AG10803 (cell line): ENCODE measurements at places on chromosomes 1 and 21.

- peak; percentile 51 for DNase-seq
These were observed 4.6 kb downstream of the RCC1 start for GRCh38 chr1:28510273-28510969.

- no peak for DNase-seq
These were observed 2.8 kb upstream of the WASF2 start for GRCh38 chr1:27492796-27493195.

DNA sequence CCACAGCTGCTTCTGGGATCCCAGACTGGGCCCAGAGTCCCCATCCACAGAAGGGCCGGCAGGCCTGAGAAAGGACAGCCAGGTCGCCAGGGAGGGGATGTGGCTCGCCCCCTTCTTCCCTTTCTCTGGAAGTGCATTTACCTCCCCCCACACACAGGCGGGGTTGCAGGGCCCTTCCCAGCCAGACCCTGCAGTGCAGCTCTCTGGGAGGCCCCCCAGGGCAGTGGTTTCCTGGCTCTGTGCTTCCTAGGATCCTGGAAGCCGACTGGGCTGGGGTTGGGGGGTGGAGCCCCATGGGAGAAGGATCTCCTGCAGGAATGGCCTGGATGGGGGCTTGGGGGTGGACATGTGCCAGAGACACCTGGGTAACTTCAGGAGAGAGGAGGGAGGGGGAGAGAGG lies 4.2 kb upstream of the COL6A1 start:
- DNase-seq: no peak

DNA sequence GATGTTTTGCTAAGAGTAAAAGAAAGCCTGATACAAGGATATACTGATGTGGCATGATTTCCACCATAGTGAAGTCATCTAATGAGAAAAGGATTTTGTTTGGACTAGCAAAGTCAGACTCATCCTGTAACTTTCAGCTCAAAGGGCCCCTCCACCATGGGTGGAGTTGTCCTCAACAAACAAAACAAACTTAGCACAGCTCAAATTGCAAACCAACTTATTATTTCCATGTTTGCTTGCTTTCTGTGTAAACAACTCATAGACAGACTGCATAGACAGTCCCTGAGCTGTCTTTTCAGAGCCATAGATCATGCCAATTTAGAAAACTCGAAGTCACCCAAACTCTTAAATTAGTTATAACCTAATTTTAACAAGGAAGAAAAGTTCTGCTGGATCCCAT lies 69.4 kb upstream of the VAV3 start:
- DNase-seq: peak; percentile 10

DNA sequence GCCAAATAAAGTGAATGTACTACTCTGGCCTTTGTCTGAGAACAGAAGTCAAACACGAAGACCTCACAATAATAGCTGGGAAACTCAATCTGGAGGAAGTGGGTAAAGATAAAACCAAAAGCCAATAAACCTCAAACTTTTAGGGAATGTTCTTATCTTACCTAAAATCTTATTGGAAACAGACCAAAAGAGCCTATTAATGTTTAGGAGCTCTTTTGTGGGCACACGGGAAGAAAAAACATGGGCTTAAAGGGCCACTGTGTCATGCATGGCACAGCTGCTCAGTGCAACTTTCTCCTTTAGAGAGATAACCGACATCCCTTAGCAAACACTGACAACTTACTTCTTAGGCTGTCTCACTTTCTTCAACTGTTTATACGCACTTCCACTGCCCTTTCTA lies 16.1 kb downstream of the EIF2B3 start:
- peak; percentile 46 for DNase-seq

- DNase-seq: no peak
These were observed 133.6 kb upstream of the ATP1B1 start for GRCh38 chr1:168972887-168973286.

- DNase-seq: peak; percentile 57
These were observed 168.2 kb downstream of the RASAL2 start for GRCh38 chr1:178262120-178262500.

DNA sequence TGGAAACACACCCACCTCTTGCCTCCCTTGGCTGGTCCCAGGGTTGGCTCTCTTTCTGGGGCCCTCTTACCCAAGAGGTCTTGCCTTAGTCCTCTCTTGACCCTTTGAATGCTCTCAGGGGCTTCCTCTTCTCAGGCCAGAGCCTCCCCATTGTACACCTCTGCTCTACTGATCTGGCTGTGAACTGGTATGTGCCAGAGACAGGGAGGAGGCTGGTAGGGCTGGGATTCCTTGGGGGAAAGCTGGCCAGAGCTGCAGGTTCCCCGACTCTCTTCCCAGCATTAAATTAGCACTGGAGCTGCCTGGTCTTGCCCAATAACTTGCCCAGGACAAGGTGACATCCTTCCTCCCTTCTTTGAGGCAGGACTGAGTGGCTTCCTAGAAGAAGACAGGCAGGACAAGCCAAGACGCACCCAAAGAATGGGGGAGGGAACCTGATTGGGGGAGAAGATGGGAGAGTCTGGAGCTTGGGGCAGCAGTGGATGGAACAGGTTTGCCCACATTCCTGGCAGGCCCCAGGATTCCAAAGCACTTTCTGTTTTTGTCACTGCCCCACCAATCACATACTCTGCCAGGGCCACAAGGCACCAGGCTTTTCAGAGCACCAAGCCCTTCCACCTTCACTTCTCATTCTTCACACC lies 37.2 kb upstream of the CITED4 start:
- no peak for DNase-seq

- no peak for DNase-seq
These were observed 5.9 kb downstream of the SOD1 start for GRCh38 chr21:31665397-31665796.

DNA sequence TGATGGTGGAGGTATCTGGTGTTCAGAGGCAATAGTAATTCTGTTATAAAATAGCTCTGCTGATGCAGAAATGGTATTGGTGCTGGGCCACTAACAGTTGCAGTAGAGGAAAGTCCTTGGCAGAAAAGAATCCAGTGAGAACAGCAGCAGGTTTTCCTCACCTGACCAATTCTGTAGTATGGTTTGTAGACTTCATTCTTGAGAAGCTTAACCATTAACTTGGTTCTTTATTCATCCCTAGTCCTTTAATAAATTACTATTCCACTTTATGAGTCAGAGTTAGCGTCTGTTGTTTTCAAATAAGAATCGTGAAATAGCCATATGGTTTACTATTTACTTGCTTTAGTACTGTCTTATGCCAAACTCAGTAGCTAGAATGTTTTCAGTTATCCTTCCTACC lies 128.5 kb upstream of the SERTAD4 start:
- no peak for DNase-seq

DNA sequence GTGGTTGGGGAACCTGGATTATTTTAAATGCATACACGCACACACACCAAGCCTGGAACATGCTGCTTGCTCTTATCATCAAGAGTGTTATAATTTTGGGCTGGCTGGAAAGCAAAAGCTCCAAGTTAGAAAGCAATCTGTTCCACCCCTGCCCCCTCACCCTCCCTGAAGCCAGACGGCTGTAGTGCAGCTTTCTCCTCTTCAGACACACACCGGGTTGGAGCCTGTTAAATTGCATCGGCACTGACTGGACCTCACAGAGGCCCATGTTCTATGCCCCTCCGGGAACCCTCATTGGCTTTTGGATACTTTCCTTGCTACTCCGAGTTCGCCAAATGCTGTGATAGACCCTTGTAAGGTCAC lies 90.6 kb upstream of the KCNJ15 start:
- DNase-seq: no peak

GRCh38 chr1:241701483-241702295 lies 49.6 kb downstream of the WDR64 start:
- DNase-seq: peak; percentile 64

DNA sequence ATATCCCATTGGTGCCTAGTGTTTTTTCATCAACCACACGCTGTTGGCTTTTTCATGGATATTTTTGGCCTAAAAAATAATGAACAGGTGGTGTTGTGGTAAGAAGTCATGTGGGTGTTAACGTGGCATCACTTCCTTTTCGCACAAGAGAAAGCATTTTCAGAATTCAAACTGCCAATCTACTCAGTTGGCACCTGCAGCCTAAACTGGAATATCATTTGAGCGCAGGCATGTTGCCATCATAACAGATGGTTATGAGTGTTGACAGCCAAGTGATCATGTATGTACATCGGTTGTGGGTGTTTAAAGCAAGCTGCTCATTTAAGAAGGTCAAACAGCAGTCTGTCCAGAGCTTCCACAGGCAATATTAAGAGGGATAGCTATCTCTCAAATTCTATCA lies 1963.0 kb downstream of the NCAM2 start:
- DNase-seq: no peak

DNA sequence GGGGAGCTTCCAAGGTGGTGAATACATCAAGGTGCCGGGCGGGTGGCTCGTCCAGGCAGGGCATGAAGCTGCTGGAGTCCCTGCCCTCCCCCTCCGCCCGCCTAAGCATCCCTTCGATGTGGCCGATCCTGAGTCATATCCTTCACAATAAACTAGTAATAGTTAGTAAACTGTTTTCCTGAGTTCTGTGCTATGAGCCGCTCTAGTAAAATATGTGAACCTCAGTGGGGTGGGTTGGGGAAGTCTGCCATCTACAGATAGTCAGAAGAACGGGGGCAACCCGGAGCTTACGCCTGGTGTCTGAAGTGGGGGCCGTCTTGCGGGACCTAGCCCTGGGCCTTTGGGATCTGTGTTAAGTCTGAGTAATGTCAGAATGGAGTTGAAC lies 21.6 kb downstream of the C2CD2 start:
- DNase-seq: peak; percentile 76

DNA sequence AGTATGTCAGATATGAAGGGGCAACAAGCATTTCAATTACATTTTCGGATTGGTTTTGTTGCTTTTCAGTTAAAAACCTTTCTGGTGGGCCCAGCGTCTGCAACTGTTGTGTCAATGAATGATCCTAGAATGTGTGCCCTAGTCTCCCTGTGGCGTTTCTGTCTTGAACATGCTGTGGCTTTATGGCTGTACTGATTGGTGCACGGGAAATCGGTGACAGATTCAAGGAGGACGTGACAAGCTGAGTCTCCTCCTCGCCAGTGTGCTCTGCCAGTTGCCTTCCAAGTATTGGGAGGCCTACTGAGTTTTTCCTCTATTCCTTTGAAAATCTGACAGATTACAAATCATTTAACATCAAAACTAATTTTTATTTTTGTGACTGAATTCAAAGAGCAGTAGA lies 127.6 kb downstream of the ZP4 start:
- DNase-seq: no peak

DNA sequence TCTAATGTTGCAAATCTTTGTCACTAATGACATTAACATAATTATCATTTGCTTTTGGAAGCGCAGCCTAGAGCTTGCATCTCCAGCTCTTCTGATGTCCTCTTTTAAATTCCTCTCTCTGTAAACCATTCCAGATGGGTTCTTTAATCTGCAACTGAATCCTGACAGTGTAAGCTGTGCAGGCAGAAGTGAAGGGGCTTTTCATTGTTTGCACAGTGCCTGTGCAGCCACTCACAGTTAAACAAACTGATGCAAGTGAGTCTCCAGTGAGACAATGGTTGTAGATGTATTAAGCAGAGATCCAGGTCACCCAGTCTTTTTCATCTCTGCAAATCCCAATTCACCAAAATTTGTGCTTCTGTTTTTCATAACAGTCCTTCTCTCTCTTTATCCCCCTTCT lies 22.5 kb upstream of the FCRL5 start:
- no peak for DNase-seq

GRCh38 chr1:220203816-220204215 lies 68.4 kb downstream of the RAB3GAP2 start:
- no peak for DNase-seq

DNA sequence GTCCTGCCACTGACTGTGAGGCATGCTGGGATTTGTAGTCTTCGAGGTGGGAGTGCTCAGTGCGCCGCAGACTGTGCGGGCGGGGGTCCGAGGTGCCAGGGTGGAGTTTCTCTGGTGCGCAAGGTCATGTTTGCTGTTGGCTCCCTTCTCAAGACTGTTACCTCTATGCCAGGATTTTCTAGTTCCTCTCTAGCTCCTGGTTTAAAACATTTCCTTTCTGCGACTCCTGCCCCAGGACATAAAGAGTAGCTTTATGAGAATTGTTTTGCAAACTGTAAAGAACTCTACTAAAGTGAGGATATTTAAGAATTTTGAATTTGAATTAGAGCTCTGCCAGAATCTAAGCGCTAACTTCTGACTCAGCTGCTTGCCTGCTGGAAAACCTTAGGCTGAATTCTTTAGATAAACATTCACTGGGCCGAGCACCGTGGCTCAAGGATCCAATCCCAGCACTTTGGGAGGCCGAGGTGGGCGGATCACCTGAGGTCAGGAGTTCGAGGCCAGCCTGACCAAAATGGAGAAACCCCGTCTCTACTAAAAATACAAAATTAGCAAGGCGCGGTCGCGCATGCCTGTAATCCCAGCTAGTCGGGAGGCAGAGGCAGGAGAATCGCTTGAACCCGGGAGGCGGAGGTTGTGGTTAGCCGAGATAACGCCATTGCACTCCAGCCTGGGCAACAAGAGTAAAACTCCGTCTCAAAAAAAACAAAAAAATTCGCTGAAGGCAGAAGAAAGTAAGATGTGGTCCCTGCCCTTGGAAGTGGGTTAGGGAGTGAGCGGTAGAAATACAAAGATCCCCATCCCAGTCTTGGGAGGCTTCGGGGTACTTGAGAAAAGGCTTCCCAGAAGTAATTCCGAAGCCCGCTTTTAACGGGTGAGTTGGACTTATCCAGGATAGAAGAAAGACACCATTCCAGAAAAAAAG lies 992 bp upstream of the USP48 start:
- DNase-seq: peak; percentile 63

DNA sequence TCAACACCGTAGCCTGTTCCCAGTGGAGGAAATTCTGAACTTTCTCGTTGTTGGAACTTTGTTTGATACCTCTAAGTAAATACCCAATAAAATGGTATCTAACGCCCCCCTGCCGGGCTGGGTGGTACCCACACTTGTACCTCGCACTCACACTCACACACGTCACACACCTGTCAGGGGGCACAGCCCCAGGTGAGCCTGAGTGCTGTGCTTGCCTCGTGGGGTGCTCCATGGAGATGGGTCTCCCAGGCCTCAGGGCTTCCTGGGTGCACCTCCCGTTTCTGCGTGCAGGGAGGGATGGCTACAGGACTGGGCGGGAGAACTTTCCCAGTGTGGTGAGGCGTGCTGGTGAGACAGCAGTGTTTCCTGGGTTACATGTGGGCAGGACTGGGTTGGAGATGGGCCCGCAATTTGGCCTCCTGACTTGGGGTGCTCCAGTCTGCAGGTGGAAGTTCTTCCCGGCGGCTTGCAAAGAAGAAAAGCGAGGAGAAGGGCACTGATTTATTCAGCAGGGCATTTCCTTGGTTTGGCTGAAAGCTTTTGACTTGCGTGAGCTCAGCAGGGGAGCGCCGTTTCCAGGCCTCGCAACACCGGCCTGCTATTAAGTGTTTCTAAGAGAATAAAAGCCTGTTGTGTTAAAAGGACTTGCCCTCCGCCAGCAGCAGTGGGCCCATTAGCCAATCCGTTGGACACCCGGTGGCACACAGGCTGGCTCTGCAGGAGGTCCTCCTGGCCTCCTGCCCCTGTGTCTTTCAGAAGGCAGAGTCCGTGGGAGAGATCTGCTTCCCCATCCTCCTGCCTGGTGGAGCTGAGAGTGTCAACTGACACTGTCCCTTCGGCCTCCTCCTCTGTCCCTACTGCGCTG lies 79.7 kb downstream of the KIF26B start:
- no peak for DNase-seq

GRCh38 chr1:229278120-229278741 lies 7.3 kb downstream of the RAB4A start:
- DNase-seq: no peak
